Mesenteric fat pad (tissue), 1 donor: ENCODE measurements at places on chromosomes 6 and 20. TPM values are rescaled to one million over a fixed set of nuclear protein-coding genes. Genes with fewer than 3 reads are reported as not detected.

DNA sequence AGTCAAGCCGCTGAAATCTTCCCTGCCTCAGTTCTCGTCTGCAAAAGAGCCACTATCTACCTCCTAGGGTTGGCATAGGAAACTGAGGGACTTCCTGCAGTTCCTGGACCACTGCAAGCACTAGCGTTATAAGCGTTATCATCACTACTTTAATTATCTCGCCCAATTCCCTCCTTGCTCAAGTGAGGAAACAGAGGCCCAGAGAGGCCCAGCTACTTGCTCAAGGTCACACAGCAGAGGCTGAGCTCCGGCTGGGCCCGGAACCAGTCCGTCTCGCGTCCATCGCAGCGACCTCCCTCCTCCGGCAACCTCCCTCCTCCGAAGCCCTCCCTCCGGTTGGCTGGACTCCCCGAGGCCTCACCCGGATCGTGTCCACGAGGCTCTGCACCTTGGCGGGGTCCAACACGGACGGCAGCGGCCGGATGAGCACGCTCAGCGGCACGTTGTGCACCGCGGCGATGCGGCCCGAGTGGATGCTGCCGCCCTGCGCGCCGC, 338 bp downstream of the SRXN1 start:
- DNase-seq, result no peak

DNA sequence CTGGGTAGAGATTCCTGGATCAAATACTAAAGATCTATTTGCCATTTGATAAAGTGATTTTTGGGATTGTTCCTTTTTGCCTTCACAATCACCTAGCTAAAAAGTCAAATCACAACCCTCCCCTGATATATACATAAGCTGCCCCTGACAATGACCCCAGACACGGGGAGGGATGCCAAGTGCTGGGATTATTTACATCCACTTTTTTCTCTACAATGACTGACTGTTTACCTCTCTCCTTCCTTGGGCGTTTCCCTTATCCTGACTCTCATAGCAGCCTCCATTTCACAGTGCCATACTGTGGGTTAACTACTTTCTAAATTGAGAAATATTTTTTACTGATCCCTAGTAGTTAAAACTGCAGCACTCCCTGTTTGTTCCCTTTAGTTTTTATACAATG, 150.8 kb upstream of the TMEM170B start:
- DNase-seq, result no peak

DNA sequence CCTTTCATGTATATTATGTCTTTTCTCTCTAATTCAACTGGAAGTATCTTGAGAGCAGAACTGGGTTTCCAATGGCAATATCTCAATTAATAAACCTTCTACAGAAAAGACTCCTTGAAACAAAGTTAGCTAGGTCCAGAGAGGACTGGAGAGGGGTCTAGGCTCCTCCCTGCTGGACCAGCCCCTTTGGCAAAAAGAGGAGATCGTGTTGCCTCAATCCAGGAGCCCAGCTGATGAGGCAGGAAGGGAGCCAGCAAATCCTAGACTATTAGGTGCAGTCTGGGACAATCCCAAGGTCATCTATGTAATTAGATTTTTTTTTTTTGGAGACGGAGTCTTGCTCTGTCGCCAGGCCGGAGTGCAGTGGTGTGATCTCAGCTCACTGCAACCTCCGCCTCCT, 21.9 kb downstream of the BCL2L1 start:
- no peak for DNase-seq

DYNLT2 gene
- total RNA-seq, result 0.71 TPM

TFAP2D gene
- total RNA-seq, result not detected

DNA sequence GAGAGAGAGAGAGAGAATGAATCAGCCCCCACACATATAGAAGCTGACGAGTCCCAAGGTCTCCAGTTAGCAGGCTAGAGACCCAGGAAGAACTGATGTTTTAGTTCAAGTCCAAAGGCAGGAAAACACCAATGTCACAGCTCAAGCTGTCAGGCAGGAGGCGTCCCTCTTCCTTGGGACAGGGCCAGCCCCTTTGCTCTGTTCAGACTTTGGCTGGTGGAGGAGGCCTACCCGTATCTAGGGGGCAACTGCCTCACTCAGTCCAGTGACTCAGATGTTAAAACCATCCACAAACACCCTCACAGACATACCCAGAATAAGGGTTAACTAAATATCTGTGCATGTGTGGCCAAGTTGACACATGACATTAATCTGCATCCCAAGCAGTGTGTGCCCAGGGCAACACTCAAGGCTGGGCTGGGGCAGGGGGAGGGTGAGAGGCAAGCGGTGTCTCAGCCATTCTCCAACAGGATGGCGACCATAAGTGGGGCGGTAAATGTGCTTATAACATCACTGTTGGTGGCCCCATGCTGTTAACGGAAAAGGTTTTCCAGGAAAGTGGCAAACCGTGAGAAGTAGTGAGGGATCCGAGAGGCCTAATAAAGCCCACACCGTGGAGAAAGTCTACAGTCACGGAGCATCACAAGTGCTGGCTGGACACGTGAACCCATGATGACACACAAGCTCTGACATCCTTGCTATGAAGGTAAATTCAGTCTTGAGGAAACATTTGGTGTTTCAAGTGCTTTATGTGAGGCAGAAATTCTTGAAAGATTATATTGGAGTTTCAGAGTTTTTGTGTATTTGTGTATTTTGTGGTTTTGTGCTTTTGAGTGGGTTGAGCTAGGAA, 28.1 kb downstream of the RAMACL start:
- DNase-seq, result peak; percentile 30
